Stimulated activated CD4-positive, alpha-beta T cell treated with anti-CD3 and anti-CD28 coated beads, Interleukin-15, amount 100 ng/mL, for 1 hour (primary cell): ENCODE measurements at places on chromosomes 1 and 21.

- no peak for DNase-seq
These were observed 11.1 kb downstream of the NOS1AP start for GRCh38 chr1:162080472-162081015.

DNA sequence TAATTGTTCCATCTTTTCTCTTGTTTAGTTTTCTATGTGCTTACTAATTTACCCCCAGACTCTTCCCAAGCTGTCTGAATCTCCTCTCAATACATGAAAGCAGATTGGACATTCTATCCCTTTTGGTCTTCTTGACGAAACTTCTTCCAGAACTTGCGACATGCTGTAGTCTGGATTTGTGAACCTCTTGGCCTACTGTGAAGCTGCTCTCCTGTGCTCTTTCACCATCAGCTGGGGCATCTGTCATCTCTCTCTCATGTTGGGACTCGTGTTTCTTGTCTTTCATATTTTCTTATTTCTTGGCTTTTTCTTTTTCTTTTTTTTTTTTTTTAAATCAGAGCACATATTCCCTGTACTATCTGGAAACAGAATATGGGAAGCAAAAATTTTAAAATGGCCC, 6.8 kb downstream of the CPT2 start:
- DNase-seq: no peak

DNA sequence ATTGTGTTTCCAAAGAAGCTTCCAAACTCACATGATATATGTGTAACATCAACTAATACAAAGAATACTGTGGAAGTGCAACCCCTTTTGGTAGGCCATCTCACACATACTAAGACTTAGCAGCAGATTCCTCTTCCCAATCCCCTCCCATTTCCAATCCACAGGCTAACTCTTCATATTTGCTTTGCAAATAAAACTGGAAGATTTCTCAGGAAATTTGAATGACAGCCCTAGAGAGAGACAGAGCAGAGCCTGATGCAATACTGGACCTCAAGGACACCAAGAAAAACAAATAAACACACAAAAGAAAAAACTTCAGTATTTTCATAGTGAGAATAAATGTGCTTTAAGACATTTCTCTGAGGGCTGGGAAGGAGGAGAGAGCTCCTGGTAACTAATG, 190.2 kb upstream of the BRINP3 start:
- DNase-seq: no peak

DNA sequence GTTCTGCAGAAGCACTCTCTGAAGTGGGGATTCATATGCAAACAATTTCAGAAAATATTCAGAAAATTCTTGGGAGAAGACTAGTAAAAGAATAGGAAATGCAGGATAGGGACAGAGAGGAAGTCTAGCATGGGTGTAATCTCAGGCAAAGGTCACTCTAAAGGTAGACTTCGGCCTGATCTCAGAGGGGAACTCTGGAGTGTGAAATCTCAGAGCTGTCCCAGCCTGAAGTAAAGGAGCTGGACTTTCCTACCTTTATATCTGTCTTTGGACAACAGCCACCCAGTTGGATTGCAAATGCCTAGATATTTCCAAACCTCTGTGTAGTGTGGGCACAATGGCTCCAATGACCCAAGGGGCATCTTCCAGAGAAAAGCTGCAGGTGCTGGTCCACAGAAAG, 379.8 kb downstream of the GPATCH2 start:
- DNase-seq: no peak

DNA sequence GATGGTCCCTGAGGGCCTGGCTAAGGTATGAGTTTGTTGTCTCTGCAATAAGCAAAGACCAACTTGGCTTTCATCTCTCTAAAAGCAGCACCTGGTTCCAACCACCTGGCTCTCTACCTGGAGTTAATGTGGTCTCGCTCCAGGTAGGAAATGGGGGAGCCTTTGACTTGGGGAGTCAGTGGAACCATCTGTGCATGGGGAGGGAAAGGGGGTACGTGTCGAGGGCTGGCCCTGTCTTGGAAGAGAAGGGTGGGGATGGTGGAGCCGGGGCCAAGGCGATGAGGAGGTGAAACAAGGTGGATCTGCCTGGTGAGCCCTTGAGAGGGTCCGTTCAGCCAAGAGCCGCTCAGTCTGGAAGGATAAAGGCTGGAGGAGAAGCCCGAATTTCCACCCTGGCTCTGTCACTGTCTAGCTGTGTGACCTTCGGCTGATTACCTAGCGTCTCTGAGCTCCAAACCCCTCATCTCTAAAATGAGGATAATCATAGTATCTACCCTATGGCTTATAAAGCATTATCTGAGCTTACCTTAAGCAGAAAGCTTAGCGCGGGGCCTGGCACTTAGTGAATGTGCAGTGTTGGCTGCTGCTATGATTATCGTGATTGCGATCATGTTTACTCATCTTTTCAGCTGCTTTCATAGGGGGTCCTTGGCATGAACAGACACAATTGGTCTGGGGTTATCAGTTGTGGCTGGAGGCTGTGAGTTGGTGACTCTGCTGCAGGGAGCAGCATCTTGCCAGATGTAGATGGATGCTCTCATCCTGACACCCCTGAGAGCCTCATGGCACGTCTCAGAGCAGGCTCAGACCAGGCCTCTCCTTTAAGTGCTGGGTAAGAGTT, 78.7 kb downstream of the ACTL8 start:
- no peak for DNase-seq

DNA sequence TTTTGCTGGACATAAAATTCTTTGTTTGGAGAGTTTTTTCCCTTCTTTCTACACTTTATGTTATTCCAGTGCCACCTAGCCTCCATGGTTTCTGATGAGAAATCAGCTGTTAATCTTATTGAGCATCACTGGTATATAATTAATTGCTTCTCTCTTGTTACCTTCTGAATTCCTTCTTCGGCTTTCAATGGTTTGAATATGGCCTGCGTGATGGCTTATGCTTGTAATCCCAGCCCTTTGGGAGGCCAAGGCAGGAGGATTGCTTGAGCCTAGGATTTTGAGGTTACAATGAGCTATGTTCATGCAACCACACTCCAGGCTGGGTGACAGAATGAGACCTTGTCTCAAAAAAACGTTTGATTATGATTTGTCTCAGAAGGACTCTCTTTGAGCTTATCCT, 13.0 kb upstream of the CNIH4 start:
- no peak for DNase-seq

GRCh38 chr1:98565951-98566350, 95.6 kb upstream of the SNX7 start:
- DNase-seq: no peak

GRCh38 chr1:2353551-2354438, 37.6 kb downstream of the MORN1 start:
- DNase-seq: no peak

GRCh38 chr1:15362737-15363128, 47.0 kb upstream of the EFHD2 start:
- DNase-seq: no peak

DNA sequence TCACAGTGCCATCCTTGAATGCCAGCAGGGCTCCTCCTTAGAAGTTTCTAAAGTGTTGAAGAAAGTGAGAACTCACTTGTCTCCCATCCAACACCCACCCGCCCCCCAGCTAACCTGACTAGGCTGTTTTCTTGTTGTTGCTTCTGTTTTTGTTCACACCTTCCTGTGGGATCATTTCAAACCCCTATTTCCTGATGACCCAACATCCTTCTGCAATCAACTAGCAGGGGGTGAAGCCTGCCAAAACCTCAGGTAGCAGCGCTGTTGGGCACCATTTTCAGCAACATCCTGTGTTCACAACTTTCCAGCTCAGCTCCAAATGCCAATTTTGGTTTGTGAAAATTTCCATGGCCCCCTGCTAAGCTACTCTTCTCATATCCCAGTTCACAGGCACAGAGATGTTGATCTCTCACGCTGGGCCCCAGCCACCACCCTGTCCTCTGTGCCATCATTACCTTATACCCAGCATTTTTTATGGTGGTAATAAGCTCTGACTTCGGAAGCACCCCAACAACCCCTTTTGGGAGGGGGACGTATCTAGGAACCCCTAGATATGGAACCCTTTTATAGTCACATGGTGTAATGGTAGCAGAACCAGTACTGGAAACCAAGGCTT, 41.4 kb downstream of the CDC7 start:
- DNase-seq: no peak

DNA sequence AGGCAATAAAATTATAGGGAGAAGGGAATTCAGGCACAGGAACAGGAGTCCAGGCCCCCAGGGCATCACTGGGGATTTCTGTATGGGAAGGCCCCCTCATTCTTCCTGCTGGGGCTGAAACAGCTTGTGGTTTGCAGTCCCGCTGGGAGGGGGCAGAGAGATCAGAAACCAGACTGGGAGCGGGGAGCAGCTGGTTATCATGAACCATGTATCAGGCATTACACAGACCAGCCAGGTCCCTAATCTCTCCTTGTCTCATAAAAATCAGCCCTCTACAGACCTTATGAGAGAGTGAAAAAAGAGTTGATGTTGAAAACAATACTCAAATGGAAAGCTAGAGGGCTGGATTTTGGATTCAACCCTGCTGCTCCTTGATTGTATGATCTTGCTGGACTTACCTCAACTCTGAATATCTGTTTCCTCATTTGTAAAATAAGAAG, 93.4 kb upstream of the F3 start:
- DNase-seq: no peak

GRCh38 chr1:29521438-29521715, 285.1 kb downstream of the PTPRU start:
- no peak for DNase-seq

DNA sequence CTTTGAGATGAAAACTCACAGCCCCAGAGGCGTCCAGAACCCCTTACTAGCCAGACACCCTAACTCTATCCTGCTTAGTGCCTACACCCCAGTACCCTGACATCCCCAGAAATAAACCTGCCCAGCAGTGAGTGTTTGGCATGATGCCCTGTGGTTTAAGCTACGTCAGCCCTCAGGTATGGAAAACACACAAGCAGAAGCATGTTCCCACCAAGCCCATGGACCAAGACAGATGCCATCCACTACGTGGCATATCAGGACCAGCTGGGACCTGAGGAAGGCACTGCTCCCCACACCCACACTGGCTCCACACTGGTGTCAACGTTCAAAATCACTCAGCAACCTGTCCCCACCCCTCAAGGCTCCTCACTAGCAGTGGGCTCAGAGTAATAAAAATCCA, 116.4 kb downstream of the SYT2 start:
- no peak for DNase-seq

DNA sequence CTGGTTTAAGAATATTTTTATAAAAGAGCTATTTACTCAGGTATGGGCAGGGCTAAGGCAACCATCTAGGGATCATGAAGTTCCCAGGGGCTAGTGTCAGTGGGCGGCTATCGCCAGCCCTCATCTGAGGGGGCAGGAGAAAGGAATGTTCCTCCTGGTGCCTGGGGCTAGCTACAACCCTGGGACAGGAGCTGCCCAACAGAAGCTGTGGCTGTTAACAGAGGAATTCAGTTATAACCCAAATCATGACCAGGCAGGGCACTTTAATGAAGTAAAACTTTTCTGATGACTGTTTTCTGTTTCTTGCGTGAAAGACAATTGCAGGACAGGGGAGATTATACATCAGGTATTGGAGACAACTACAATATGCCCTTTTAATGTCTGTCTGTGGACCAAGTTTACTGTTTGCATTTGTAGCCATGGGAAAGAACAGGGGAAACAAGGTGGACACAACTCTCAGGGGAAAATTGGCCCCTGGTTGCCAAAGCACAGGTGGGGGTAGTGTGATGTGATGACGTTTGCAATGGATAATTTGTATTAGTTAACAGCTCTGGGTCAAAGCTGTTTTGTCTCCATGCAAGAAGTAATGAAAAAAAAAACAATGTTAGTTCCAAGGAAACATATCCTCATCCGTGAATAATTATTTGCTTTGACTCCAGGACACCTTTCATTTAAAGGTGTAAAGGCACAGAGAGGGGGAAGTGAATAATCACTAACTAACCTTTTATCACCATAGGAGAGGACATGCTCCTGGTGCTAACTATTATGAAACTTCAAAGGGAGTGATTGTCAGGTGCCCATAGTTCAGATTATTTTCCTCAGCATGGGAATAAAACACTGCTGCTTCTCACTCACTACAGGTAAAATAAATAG, 105.2 kb downstream of the TSEN15 start:
- DNase-seq: no peak

DNA sequence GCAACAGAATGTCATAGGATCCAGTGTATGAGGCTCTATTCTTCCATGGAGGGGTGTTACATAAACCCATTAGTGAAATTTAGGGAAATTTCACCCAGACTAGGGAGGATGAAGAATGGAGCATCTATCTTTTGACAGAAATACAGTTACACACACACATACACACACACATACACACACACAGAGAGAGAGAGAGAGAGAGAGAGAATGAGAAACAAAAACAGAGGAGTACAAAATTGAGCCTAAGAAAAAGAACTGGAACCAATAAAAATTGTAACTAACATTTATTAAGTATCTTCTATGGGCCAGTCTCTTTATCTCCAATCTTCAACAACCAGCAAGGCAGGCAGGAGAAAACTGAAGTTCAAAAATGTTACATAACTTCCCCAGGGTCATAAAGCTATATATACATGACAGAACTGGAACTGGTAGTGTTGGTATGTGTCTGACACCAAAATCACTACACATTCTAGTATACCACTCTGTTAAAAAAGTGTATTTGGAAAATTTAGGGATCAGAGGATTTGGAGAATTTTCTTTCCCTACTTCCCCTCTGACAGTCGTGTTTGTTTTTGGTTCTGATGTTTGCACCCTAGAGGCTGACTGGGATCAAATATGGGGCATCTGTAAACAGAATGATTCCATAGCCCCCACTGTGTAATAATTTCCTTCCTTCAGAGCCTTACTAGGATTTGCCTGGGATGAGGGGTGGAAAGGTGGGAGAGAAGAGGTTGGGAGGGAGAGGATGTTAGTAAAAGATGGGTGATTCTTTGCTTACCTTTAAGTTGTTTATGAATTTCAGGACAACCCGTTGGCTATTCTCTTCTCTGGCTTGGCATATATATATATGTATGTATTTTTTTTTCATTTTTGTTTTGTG, 1.0 kb upstream of the ZFYVE9 start:
- DNase-seq: no peak
